ENCODE measurements at places on chromosomes 13 and 19.

DNA sequence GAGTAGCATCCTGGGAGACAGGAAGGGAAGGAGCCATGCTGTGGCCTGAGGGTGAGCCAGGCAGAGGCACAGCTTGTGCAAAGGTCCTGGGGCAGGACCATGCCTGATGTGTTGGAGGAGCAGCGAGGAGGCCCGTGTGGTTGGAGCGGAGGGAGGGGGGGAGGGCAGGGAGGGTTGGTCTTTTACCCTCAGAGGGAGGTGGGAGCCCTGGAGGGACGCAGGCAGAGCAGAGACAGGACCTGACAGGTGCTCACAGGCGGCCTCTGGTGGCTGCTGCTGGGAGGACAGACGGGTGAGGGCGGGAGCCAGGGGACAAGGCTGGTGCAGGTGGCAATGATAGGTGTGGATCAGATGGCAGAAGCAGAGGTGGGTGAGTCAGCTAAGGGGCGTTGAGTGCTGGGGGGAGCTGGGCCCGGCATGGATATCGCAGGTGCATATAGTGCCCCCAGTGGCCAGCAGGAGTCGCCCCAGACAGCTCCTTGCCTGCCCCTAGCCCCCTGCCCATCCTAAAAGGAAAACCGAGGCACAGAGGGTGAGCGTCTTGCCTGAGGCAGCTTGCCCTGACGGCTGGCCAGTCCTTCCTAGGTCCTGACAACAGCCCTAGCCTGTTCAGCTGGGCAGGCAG, 9.8 kb upstream of the GNA15 start:
- peak; percentile 92 for DNase-seq

- peak; percentile 87 for DNase-seq
These were observed 2.4 kb downstream of the FOSB start for GRCh38 chr19:45469945-45470761.

DNA sequence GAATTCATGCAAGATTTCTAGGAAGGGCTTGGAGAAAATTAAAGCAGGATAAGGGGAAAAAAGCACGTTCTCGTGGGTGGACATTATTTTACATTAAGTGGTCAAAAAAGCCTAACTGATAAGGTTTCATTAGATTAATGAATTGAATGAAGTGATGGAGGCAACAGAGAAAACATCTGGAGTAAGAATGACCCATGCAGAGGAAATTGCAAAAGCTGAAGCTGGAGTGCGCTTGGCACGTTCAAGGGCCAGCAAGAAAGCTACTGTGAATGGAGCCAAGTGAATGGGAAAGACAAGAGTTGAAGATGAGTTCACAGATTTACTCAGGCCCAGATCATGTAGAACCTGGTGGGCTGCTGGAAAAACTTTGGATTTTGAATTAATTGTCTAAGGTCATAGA, 777.9 kb downstream of the DACH1 start:
- DNase-seq, result no peak

- DNase-seq, result peak; percentile 93
These were observed 67.4 kb downstream of the KCNRG start for GRCh38 chr13:50082426-50083281.

- peak; percentile 81 for DNase-seq
These were observed at the start of gene ICAM5 for GRCh38 chr19:10289836-10290356. TSS of gene ICAM5 (plus strand) at chr19:10289952. CDS start at chr19:10290044, 92 bp downstream.

All from activated CD4-positive, alpha-beta T cell treated with anti-CD3 and anti-CD28 coated beads, Interleukin-2, amount 10 ng/mL, durations not matched to agents 24 days and 14 days (primary cell).